Ovary (tissue), 10 donors: ENCODE measurements at places on chromosomes 2 and 18. TPM values are rescaled to one million over a fixed set of nuclear protein-coding genes. Genes with fewer than 3 reads are reported as not detected.

Gene SCN2A
- 0.61 TPM for total RNA-seq

Gene FER1L5
- 0.50 TPM for total RNA-seq

Gene KDSR
- total RNA-seq, result 30.6 TPM

DNA sequence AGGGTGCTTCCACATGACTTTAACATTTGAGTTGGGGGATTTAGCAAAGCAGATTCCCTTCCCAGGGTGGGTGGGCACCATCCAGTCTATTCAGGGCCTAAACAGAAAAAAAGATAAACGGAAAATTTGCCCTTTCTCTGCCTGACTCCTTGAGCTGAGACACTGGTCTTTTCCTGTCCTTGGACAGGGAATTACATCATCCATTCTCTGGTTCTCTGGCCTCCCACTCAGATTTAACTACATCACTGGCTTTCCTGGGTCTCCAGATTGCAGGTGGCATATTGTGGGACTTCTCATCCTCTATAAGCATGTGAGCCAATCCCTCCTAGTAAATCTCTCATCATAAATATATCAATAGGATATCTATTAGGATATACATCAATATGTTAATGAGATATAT is 25.8 kb downstream of the CAPN13 start:
- no peak for DNase-seq

DNA sequence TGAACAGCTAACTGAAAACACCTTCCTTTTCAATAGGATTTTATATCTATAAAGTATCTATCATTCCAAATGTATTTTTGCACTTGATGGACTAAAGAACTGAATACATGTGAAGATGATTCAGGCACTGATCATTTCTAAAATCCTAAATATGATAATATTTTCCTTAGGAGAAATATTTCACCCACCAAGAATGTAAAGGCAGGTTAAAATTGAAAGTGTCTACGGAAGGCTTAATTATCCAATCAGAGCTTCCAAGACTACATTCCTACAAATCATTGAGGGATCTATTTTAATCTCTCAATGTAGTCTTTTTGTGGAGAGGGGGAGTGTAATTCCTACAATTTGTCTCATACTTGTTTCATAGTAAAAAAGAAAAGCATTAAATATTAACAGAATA is 3.6 kb downstream of the GALNT3 start:
- no peak for DNase-seq

GRCh38 chr2:152186262-152186661 is 10.7 kb upstream of the STAM2 start:
- no peak for DNase-seq

GRCh38 chr2:200380833-200381542 is 74.5 kb downstream of the SPATS2L start:
- no peak for DNase-seq

DNA sequence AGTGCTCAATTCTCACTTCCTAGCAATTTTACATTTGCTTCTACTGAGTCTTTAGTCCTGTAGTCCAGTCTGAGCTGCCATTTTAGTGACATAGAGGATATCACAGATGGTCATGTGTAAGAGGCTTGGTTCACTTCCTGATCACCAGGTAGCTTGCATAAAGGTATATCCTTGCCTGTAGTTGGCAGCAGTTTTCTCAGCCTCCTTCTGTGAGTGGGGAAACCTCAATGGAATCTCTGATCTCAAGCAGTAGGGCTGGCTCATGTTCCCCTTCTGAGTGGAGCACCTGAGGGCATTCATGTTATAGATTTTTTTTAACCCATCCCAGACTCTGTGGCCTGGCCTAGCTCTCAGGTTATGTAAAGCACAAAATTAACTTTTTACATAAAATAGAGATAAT is 278.4 kb downstream of the RDH14 start:
- no peak for DNase-seq
